Tibial nerve (tissue), 4 donors: ENCODE measurements at places on chromosomes 12 and 14.

GRCh38 chr12:33054371-33054770 is 157.8 kb upstream of the PKP2 start:
- no peak for DNase-seq

- no peak for DNase-seq
Observed at GRCh38 chr12:115320451-115320850, 636.5 kb upstream of the TBX3 start.

DNA sequence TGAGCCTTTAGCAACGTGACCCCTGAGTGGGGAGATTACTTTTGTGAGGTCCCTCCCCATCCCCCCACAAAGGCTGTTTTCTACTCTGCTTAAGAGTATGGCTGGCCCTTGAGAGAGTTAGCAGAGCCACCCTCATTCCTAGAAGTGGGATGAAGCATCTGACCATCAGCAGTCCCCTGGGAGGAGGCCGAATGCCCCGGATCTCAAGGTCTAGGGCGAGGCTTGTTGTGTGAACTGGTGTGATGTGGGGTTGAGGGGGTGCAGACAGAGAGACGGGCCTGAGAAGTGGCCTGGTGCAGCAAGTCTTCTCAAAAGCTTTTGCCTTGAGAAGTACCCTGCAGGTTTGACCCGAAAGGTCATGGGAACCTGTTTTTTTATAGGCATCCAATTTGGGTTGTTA is 153.0 kb upstream of the FKBP4 start:
- DNase-seq: no peak

DNA sequence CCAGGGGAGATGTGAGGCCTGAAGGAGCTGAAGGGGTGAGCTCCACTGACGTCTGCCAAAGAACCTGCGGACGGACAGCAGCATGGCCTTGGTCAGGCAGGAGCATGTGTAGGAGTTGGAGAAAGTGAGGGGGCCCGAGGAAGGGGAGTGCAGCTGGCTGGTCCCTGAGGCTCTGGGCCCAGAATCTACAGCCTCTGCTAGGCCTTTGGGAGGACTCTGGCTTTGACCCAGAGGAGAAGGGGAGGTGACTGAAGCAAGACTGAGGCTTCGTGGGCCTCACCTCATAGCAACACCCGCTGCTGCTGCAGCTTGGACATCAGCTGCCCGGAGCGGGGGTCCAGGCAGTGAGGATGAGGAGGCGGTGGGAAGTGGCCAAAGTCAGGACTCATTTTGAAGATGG is 216.6 kb upstream of the FKBP4 start:
- DNase-seq: no peak

- DNase-seq: no peak
Observed at GRCh38 chr14:73143003-73143402, 6.7 kb downstream of the PSEN1 start.

DNA sequence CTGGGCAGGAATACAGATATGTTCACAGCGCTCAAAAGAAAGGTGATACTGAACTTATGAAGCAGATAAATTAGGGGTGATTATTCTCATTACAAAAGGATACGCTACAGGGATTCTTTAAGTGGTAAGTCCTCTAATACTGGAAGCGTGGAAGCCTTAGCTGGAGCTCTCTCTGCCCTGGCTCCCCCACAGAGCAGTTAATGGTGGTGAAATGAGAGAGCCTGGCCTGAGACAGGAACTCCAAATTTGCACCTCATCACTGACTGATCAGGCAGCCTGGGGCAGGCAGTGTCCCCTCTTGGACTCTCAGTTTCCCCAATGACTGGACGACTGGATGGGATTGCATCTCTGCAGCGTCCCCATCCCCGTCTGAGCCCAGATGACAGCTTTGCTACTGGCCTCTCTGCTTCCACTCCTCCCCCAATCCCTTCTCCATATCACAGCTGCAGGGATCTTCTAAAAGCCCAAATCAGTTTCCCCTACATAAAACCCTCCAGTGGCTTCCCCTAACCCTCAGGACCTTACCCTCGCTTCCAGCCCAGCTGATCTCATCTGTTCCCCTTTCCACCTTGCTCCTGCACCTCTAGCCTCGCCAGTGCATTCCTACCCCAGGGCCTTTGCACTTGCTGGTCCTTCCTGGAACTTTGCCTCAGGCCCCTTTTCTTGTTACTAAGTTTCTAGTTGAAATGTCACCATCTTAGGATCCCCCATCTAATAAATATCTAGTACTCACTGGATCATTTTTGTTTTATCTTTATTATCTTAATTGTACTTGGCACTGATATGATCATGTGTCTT is 171.7 kb upstream of the LHX5 start:
- no peak for DNase-seq
